Mesenteric fat pad (tissue), 1 donor: ENCODE measurements at places on chromosomes 16 and 17. TPM values are rescaled to one million over a fixed set of nuclear protein-coding genes. Genes with fewer than 3 reads are reported as not detected.

- DNase-seq, result no peak
These were observed 3.3 kb downstream of the TAF1C start for GRCh38 chr16:84183572-84183875.

DNA sequence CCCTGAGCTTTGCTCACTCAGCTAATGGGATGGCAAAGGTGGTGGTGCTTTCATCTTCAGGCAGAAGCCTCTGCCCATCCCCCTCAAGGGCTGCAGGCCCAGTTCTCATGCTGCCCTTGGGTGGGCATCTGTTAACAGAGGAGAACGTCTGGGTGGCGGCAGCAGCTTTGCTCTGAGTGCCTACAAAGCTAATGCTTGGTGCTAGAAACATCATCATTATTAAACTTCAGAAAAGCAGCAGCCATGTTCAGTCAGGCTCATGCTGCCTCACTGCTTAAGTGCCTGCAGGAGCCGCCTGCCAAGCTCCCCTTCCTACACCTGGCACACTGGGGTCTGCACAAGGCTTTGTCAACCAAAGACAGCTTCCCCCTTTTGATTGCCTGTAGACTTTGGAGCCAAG, 5.7 kb upstream of the MAPK8IP3 start:
- DNase-seq, result no peak

DNA sequence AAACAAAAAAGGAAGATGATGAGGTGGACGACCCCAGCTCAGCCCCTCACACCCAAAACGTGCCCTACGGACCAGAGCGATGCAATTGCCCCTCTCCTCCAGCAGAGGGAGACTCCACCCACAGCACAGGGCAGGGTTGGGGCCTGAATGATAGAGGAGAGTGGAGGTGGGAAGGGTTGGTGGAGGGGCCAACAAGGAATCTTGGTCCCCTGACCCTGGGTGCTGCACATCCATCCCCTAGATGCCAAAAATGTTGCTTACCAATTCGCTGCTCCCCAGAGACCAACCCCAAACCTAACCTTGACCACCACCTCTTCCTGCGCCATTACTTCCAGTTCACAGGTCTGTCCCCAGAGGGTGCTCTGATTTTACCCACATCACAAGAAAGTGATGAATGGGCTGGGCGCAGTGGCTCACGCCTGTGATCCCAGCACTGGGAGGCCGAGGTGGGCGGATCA, 12.9 kb downstream of the P2RX5 start:
- no peak for DNase-seq

The SCARF1 gene
- total RNA-seq, result 25.7 TPM

DNA sequence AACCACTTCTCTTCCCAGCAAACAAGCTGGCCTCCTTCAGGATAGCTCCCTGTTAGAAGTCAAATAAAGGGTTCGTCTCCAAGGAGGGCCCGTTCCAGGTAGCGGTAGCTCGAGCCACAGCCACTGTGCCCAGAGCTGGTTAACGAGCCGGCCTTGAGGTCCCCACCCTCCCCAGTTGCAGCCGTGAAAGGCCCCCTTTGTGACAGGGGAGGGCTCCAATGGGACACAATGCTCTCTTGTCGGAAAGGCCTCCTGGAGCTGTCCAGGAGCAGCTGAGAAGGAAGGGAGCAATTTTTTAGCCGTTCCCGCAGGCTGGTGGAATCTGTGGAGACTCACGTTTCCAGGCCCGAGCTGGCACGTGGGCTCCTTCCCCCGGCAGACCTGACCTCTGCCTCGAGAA, 29.9 kb upstream of the FOXF1 start:
- no peak for DNase-seq

The AGRP gene
- not detected for total RNA-seq

DNA sequence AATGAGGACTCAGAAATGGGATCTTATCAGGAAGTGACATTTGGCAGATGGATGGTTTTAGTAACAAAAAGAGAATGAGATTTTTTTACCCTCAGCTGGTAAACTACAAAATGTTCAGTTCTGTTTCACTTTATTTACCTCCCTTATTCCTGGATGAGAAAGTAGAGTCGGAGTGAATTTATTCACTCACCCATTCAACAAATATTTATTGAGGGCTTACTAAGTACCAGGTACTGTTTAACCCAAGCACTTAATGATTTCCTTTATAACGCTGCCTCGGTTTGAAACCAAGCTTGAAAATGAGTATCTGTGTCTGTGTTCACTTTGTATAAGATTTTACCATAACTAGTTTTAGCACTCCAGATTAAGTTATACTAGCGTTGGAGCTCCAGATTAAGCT, 38.1 kb downstream of the CDRT15 start:
- no peak for DNase-seq

- DNase-seq, result no peak
These were observed 1.2 kb downstream of the THAP11 start for GRCh38 chr16:67843343-67843765.

- DNase-seq, result no peak
These were observed 11.0 kb upstream of the DPEP1 start for GRCh38 chr16:89602273-89602951.

The MYO15A gene
- total RNA-seq, result 0.71 TPM

The NOD2 gene
- 4.5 TPM for total RNA-seq

DNA sequence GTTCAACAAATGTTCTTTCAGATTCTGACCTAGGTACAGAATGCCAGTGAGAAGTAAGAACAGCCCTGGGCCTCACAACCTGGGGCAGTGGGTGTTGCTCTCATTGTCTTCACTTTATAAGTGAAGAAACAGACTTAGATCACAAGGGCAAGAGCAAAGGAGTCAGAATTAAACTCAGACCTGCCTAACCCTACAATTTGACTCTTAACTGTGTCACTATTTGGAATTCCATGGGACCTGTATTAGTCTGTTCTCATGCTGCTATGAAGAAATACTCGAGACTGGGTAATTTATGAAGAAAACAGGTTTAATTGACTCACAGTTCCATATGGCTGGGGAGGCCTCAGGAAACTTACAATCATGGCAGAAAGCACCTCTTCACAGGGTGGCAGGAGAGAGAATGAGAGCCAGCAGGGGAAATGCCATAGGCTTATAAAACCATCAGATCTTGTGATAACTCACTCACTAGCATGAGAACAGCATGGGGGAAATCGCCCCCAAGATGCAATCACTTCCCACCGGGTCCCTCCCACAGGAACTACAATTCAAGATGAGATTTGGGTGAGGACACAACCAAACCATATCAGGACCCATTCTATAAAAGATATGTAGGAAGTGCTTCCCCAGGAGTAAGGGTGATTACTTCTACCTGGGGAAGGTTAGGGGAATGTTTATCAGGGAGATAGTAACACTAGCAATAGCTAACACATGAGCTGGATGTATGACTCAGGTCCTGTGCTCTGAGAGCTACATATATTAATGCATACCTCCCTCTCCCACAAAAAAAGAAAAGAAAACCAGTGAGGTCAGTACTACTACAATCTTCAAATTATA, 270.1 kb downstream of the SOX9 start:
- DNase-seq, result no peak

DNA sequence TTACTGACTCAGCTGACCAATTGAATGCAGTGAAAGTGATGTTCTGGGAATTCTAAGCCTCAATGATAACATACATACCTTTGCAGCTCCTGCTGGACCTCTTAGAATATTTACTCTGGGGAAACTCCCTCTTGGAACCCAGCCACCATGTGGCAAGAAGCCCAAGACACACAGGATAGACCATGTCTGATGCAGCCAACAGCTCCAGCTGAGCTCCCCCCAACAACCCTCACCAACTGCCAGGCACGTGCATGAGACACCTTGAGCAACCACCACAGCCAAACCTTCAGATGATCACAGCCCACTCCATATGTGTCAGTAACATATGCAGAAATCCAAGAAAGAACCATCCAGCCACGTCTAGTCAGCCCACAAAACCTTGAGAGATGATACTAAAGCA, 53.0 kb downstream of the XYLT1 start:
- DNase-seq, result no peak

The DLX3 gene
- total RNA-seq, result 0.48 TPM

- no peak for DNase-seq
These were observed 27.5 kb downstream of the UNC13D start for GRCh38 chr17:75816693-75817092.
